ENCODE measurements at places on chromosomes 7 and 10.

DNA sequence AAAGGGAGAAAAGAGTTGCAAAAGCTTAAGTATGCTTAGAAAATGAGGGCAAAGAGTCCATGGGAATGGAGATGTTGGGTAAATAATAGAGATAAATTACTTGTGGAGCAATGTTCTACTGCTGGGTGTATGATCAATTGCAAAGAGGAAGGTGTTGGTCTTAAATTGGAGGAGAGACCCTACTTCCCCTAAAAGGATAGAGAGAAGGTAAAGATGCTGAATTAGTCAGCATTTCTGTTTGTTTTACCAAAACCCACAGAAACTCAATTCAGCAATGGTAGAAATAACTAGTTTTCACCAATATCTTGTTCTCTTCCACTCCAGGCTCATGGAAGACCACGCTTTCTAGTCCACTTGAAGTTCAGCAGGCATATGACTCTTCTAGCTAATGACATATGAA lies 32.1 kb downstream of the ASB4 start:
- DNase-seq = no peak

GRCh38 chr7:155213385-155213784 lies 84.3 kb upstream of the INSIG1 start:
- no peak for DNase-seq

- DNase-seq = no peak
Observed at GRCh38 chr10:118193642-118194041, 146.9 kb upstream of the RAB11FIP2 start.

- no peak for DNase-seq
Observed at GRCh38 chr10:107284187-107284586, 119.7 kb upstream of the SORCS1 start.

DNA sequence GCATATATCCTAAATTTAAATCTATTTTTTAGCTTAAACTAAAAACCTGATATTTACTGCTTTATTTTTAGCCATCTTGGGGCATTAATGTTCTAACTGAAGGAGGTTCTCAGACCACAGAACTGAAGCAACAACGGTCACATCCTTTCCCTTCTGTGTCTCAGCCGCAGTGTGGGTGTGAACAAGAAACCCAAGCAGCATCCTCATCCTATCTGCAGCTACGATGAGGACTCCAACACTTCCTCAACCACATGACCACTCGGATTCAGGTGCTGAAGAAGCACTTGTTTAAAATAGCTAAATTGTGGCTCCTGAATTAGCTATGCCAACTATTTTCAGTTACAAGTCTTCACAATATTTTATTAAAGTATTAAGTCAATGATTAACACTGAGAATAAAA lies 5.3 kb downstream of the ESYT2 start:
- no peak for DNase-seq

DNA sequence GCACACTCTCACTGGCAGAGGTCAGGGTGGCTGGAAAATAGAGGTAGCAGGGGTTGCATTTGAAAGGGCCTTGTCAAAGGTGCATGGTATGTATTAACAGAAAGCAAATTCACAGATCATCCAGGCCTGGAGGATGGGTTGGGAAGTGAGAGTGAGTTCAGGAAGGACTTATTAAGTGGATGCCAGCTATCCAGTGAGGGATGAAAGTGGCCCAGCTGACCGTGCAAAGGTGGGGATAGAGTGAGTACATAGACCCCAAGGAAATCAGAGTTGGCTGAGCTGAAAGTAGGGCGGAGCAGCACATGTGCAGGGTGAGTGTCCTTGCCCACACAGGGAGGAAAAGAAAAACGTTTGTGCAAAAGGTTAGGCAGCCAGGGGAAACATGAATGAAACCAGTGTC lies 58.1 kb downstream of the HECW1 start:
- no peak for DNase-seq

DNA sequence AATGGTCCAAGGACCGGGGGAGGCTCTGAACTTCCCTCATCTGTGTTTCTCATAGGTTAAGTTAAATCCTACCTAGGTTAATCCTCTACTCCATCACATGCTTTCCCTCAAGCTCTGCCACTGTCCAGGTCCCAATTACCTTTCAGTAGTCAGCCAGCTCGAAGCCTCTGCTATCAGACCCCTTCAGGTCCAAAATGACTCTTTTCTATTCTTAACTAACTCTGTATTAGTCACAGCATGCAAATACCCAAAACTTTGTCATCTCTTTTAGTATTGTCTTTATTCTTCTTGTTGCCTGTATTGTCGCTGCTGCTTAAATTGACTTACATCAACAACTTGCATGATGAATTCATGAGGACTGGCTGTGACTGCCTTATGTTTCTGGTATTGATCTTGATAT lies 15.3 kb downstream of the PPP1R17 start:
- DNase-seq = no peak

DNA sequence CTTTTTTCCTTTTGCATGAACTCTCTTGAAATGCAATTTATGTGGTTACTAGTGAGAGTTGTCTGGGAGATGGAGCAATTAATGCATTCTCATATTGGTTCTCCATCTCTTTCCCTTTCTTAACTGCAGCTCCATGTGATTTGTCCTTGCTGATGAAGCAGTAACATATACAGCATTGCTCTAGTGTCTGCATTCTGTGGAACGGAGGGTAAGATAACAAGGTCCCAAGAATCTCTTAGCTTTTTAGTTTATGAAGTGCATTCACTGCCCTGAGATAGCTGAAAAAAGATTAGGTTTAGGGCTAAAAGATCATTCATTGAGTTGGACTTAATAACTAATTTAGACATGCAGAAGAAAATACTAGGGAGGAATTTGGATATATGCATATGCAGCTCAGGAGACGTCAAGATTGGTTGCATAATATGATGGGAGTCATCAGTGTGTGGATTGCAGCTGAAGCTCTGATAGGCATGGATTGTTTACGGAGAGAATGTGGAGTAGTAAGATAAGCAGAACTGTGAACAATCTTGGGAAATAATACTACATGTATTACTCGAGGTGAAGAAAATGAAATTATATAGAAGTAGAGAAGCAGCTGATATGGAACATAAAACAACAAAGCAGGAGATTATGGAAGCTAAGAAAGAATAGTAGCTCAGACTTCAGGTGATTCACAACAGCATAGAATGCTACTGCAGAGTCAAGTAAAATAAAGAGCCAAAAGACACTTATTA lies 404.7 kb downstream of the ARL4A start:
- DNase-seq = no peak

GRCh38 chr10:31090894-31091607 lies 59.4 kb upstream of the ZNF438 start:
- DNase-seq = no peak

DNA sequence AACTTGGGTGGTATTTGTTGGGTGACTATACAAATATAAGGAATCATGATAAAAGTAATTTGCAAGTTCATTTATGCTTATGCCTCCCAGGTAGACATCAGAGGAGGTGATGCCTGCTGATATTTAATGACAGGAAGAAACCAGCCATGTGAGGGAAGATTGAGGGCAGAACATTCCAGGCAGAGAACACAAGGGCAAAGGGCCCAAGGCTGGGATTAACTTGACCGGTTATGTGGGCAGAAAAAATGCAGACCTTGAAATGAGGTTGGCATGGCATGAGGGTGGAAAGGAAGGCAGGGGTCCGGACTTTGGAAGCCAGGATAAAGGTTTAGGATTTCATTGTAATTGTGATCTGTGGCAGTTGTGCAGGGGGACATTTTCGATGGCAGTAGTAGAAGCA lies 68.0 kb upstream of the MTPN start:
- no peak for DNase-seq

GRCh38 chr10:126130271-126130710 lies 233.9 kb downstream of the FANK1 start:
- DNase-seq = no peak

GRCh38 chr7:139886206-139886605 lies 57.1 kb downstream of the TBXAS1 start:
- DNase-seq = no peak

GRCh38 chr10:123865350-123865749 lies 26.3 kb downstream of the CPXM2 start:
- no peak for DNase-seq

- no peak for DNase-seq
Observed at GRCh38 chr7:76327610-76328009, 25.1 kb downstream of the HSPB1 start.

- no peak for DNase-seq
Observed at GRCh38 chr10:101062232-101063049, 652 bp downstream of the KAZALD1 start.

DNA sequence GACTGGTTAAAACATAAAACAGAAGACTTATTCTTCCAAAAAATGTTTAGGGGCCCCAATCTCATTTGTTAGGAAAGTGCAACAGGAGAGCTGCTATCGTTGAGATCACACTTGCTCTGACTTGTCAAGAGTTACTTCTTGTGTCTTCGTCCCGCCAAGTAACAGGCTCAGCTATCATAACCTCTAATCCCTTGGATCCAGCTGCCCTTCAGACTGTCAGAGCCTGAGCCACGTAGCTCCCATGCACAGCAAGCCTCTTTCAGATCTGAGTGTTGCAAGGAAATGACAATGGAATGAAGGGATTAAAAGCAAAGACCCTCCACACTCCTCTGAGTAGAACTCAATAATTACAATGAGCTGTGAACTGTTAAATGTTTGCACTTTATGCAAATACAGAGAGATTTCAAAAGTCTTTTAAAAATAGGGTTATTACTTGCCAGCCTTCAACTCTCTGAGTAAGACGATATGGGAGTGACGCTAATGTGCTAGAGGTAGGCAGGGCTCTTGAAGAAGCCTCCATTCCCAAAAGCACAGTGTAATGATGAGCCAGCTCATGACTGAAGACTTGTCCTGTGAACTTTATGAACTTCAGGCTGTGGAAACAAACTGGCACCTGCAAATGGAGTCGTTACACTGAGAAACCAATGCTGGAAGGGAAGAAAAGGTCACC lies 28.4 kb upstream of the CDK13 start:
- DNase-seq = no peak

- DNase-seq = no peak
Observed at GRCh38 chr10:132064082-132064755, 1.5 kb upstream of the JAKMIP3 start.

DNA sequence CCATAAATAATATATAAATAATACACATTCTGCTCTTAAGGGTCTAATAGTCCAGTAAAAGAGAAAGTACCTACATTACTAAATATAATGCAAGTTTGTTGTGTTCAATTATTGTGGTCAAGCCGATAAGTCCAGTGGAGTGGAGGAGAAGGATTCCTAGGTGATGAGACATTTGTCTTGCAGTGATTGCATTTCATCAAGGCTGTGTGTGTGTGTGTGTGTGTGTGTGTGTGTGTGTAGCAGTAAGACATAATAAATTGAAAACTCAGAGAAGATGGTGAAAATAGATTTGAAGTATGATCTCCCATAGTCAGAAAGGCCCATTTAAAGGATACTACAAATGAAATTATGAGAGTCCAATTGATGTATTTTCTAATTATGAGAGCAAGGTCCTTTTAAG lies 192.5 kb upstream of the SEMA3C start:
- DNase-seq = no peak

- DNase-seq = no peak
Observed at GRCh38 chr7:155360495-155361345, 63.0 kb downstream of the INSIG1 start.

DNA sequence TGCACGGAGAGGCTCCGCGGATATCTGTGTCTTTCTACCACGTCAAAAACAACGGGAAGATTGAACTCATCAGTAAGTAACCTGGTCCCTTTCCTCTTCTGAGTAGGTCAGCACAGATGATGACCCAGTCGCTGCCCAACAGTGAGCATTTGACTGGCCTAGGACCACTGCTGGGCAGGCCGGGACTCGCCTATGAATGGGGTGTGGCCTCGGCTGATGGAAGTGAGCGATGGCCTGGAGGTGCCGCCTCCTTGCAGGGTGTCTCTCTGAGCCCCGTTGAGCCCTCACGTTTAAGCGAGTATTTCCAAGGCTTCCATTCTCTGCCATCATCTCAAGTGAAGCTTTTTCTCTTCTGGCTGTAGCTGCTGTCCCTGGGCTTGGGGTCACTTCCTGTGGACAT lies 18.1 kb downstream of the EIF3B start:
- DNase-seq = no peak

- no peak for DNase-seq
Observed at GRCh38 chr7:7565746-7566650, 686 bp upstream of the MIOS start.

- DNase-seq = no peak
Observed at GRCh38 chr7:11212080-11212711, 238.5 kb downstream of the PHF14 start.

- no peak for DNase-seq
Observed at GRCh38 chr7:156906200-156906649, 13.2 kb upstream of the LMBR1 start.

- DNase-seq = no peak
Observed at GRCh38 chr10:129161150-129161549, 305.9 kb upstream of the MGMT start.

GRCh38 chr10:101895781-101896180 lies 52.2 kb upstream of the KCNIP2 start:
- no peak for DNase-seq

DNA sequence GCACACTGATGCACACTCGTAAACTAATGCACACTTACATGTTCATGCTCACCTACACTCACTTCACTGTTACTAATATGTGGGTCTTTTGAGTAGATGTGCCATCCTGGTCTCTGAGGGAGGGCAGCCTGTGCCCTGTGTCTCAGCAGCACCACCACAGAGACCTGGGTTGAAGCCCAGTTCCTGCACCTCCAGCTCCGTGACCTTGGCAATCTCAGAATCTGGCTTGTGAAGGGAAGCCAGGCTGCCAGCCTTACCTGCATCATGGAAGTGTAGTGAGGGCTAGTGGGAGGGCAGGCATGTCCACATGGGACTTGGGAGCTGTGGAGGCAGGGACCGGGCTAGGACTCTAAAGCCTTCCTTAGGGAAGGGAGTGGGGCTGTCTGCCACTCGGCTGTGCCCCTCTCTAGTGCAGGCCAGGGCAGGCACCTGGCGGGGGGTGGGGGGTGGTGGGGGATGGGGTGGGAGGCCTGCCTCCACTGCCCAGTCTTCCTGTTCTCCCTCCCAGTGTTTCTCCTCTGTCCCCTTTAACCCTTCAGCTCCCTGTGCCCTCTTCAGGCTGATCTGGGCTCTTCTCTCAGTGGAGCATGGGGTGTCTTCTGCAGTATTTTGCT lies 8.1 kb downstream of the ADCY1 start:
- no peak for DNase-seq
